ENCODE measurements at places on chromosomes 7 and 10.

- no peak for DNase-seq
- peaks cover 3% of the 10 kb centered on the region for H3K36me3 ChIP-seq
- no peak overlapping the region for H3K4me3 ChIP-seq
- H3K4me1 ChIP-seq = no peaks in the 10 kb centered on the region
Observed at GRCh38 chr10:110629680-110630191, 14.4 kb upstream of the RBM20 start.

- no peak for DNase-seq
- no peak overlapping the region for H3K27ac ChIP-seq
- no peak overlapping the region for H3K4me3 ChIP-seq
- peaks cover 55% of the 10 kb centered on the region for H3K4me1 ChIP-seq
- H3K27me3 ChIP-seq = no peaks in the 10 kb centered on the region
- H3K36me3 ChIP-seq = no peaks in the 10 kb centered on the region
Observed at GRCh38 chr10:50575477-50576244, 48.1 kb downstream of the SGMS1 start.

GRCh38 chr7:55502858-55503440 is 69.4 kb downstream of the VOPP1 start:
- H3K27me3 ChIP-seq = no peaks in the 10 kb centered on the region
- no peak overlapping the region for H3K4me3 ChIP-seq
- no peak overlapping the region for H3K27ac ChIP-seq
- peaks cover 9% of the 10 kb centered on the region for H3K36me3 ChIP-seq
- no peak for DNase-seq

DNA sequence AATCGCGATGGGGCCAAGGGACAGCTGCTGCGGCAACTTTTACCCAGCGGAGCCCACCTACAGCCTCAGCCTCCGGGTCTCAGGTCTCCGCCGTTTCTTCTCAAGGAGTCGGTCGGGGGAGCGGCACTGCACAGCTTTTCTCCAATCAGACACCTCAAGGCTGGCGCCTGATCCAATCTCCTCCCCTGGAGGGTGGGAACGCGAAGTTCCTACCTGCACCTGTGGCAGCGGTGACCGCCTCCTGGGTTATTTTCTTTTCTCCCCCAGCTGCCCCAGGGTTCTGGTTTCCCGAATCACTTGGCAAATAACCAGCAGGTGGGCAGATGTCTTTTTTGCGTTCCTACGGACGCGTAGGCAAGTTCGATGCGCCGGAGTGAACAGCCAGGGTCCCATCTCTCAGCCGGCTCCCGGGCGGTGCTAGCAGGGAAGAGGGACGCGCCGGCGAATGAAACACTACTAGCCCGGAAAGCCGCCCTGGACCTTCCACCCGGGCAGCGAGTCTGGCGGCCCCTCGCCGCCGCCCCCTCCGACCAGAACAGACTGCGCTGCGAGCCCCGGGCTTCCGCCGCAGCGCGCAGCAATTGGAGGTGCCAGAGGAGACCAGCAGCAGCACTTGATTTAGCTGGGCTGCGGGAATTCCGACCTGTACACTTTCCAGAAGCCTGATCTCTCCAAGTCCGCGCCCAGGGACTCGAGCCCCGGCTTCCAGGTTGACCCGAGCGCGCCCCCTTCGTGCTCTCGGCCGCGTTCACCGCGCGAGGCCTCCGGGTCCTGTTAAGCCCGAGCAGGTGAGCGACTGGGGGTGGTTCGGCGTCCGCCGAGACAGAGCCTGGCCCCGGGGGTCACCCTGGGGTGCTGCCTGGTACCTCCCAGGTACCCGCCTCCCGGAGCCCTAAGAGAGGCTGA is at the start of gene PRR15:
TSS of gene PRR15 (plus strand) at position 246 of the 906 bp plus-strand sequence. CDS start 2,495 bp downstream, outside the sequence.
- peak within 1 kb of the TSS; percentile 43 for H3K4me3 ChIP-seq
- no peak within 1 kb of the TSS for H3K27ac ChIP-seq
- peaks cover 61% of the 10 kb centered on the region for H3K27me3 ChIP-seq
- no peaks in the 10 kb centered on the region for H3K36me3 ChIP-seq
- peaks cover 21% of the 10 kb centered on the region for H3K4me1 ChIP-seq

GRCh38 chr7:16590424-16590823 is 55.1 kb downstream of the ANKMY2 start:
- no peak overlapping the region for H3K4me3 ChIP-seq
- H3K27ac ChIP-seq = no peak overlapping the region
- no peaks in the 10 kb centered on the region for H3K27me3 ChIP-seq
- H3K36me3 ChIP-seq = no peaks in the 10 kb centered on the region
- no peaks in the 10 kb centered on the region for H3K4me1 ChIP-seq

GRCh38 chr7:22445140-22445743 is 54.7 kb downstream of the STEAP1B start:
- no peak overlapping the region for H3K4me3 ChIP-seq
- H3K27me3 ChIP-seq = peaks cover 18% of the 10 kb centered on the region
- no peak overlapping the region for H3K27ac ChIP-seq
- peaks cover 11% of the 10 kb centered on the region for H3K4me1 ChIP-seq

DNA sequence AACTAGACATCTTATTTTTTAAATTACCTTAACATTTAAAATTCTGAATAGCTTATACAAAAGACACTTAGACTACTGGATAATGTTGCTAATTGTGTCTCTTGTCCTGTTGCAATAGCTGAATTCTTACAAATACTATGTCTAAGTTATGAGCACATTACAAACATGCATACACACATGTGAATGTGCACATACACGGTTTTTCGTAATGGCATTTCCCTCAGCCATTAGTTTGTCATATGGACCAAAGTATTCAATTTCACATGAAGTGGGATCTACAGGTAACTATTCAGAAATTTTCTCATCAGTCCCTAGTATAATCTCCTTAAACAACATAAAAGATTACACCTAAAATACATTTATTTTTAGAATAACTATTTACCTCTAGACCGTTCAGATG is 178.6 kb upstream of the BET1 start:
- H3K4me3 ChIP-seq = no peak overlapping the region
- no peaks in the 10 kb centered on the region for H3K36me3 ChIP-seq
- peaks cover 2% of the 10 kb centered on the region for H3K27me3 ChIP-seq
- H3K27ac ChIP-seq = no peak overlapping the region

DNA sequence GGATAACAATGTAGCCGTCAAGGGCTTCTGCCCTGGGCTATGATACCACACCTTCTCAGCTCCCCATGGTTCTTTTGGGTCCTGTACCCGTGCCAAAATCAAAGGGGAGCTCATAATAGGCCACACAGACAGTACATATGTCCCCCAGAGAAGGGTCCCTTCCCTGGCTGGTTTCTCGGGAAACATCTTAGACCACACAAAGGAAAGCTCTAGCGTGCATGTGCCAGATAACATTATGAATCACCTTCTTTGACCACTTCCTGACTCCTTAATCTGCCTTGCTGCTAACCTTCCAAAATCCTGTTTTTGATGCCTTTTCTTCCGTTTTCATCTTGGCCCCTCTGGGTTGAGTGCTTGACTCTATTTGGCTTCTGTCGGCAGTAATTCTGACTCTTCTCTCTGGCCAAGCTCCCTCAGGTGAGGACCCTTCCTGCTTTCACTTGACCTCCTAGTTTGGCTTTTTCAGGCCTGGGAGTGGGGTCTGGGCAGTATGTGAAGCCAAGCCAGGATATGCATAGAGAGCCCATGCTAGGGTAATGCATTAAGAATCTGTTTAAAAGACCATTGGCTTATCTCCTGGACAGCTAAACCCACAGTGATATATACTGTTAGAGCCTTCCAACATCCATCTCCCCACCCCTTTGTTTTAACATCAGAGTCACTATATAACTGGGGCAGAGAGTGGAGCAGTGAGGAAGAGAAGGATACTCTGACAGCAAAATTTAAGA is 84.8 kb downstream of the ANLN start:
- H3K4me1 ChIP-seq = peaks cover 15% of the 10 kb centered on the region
- no peaks in the 10 kb centered on the region for H3K36me3 ChIP-seq
- no peak for DNase-seq
- H3K4me3 ChIP-seq = no peak overlapping the region

GRCh38 chr10:72260976-72261783 is 12.5 kb upstream of the DDIT4 start:
- H3K4me1 ChIP-seq = peaks cover 57% of the 10 kb centered on the region
- peak overlapping the region; percentile 84 for H3K4me3 ChIP-seq
- H3K27ac ChIP-seq = peak overlapping the region; percentile 99
- peaks cover 2% of the 10 kb centered on the region for H3K27me3 ChIP-seq
- H3K36me3 ChIP-seq = no peaks in the 10 kb centered on the region

GRCh38 chr10:78432583-78432982 is 398.9 kb downstream of the RPS24 start:
- no peak overlapping the region for H3K27ac ChIP-seq
- H3K4me3 ChIP-seq = no peak overlapping the region
- no peaks in the 10 kb centered on the region for H3K36me3 ChIP-seq
- no peaks in the 10 kb centered on the region for H3K4me1 ChIP-seq
- no peak for DNase-seq
- peaks cover 23% of the 10 kb centered on the region for H3K27me3 ChIP-seq
